ENCODE measurements at places on chromosomes 16 and 17.

GRCh38 chr17:31470592-31470991, 79.1 kb downstream of the RAB11FIP4 start:
- no peak for DNase-seq

DNA sequence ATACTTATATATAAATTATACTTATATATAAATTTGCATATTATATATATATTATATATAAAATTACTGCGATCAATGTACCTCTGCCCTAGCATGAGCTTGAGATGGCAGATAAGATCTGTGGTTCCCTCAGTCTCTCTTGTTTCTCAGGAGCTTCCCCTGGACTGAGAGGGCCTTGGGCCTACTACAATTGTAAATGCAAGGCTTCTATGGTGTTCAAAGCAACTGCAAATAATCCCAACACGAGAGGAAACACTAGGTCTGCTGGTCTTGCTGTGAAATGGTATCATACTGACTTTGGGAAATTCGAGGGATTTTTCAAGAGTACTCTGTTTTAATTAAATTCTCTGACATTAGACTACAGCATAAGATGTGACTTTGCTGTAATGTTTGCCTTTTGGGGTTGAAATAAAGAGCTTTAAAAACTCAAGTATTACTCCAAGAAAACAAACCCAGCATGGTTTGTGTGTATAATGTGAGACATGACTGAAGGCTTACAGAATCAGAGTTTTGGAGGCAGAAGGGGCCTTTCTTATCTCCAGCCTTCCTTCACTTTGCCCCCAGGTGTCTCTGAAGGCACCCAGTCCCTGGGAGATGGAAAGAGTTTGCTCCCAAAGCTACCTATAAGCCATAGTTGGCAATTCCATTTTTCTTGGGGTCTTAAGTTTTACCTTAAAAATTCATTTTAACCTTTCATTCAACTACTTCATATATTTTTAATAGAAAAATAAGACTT, 24.2 kb downstream of the ACSM1 start:
- no peak for DNase-seq

- no peak for DNase-seq
Measured at GRCh38 chr17:76405967-76406647, 21.7 kb downstream of the SPHK1 start.

GRCh38 chr17:50167371-50167770, 1.6 kb downstream of the SGCA start:
- no peak for DNase-seq

DNA sequence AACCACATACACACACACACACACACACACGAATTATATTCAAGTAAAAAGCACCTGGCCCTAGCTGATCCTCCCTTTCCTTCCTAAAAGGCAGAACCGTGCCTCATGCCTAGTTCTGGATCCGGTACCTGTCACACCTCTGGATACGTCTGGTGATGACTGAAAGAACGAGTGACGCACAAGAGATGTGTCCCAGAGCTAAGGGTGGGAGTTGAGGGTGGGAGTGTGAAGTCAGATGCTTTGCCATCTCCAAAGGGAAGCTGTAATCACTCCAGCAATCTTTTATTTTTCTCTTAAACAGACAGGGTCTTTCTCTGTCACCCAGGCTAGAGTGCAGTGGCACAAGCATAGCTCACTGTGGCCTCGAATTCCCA, 26.5 kb upstream of the GSG1L start:
- no peak for DNase-seq

DNA sequence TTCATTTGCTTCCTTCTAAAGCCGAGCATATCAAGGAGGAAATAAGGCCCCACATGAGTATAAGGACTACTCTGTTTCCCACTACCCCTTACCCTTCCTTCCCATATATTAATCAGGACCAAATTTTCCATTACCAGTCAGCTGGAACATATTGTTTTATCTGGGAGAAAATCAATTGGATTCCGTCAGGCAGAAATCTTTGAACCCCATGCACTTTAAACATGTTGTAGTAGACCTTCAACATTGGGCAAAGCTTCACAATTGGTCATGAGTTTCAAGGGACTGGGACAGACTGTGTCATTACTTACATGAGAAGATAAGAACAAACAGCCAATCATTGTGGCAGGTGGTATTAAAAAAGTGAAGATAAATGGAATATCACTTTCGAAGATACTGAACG, 70.3 kb downstream of the ABCA8 start:
- no peak for DNase-seq

DNA sequence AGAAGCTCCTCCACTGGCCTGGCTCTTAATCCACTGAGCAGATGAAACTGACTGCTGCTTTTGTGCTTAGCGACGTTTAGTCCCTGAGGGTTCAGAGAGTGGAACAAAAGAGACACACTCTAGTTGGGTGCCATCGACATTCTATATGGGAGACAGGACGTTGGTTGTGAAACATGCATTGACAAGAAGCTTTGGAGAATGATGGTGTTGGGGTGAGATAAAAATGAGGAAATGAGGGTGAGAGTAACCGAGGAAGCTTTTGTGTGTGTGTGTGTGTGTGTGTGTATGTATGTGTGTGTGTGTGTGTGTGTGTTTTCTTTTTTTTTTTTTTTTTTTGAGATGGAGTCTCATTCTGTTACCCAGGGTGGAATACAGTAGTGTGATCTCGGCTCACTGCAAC, 89.5 kb downstream of the ABCC1 start:
- DNase-seq = no peak

- DNase-seq = no peak
Measured at GRCh38 chr17:17391668-17392370, 85.0 kb upstream of the MED9 start.

GRCh38 chr16:27408602-27409031, 6.6 kb downstream of the IL21R start:
- DNase-seq = no peak
